ENCODE measurements at places on chromosomes 1 and 21. TPM values are rescaled to one million over a fixed set of nuclear protein-coding genes. Genes with fewer than 3 reads are reported as not detected.

GRCh38 chr1:180160357-180160756 lies 5.7 kb downstream of the QSOX1 start:
- ATAC-seq: no peak

DNA sequence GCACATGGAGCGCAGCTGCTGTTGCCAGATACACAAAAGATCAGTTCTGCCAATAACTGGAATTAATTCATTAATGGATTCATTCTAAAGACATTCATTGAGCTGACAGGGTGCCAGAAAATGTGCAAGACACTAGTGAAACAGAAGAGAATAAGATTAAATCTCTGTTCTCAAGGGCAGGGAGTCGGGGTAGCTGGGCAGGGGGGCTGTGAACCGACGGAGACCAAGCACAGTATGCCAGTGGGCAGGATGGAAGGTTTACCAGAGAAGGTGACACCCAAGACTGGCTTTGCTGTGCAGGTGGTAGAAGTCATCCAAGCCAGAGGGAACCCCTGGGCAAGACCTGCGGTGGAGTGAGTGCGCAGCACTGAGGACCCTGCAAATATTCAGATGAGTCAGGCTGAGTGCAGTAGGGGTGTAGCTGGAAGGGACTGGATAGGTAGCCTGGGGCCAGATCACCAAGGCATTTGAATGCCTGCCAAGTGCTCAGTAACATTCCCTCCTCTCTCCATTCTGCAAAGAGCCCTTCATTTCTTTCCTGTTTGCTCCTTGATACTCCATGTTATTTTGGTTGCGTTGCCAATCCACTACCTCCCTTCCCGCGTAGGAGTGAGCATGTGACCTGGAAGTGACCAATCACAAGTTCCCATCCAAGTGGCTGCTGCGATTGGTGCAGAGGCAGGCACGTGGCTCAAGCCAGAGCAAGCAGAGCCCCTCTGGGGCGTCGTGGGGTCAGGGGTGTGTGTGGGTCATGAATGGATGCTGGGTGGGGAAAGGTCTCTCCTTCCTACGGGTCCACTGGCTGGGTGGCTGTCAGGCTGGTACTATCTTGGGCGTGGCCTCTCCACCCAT lies 413.1 kb downstream of the PTPRU start:
- no peak for ATAC-seq

- ATAC-seq: no peak
These were observed 187.7 kb upstream of the USP24 start for GRCh38 chr1:55402671-55403464.

DNA sequence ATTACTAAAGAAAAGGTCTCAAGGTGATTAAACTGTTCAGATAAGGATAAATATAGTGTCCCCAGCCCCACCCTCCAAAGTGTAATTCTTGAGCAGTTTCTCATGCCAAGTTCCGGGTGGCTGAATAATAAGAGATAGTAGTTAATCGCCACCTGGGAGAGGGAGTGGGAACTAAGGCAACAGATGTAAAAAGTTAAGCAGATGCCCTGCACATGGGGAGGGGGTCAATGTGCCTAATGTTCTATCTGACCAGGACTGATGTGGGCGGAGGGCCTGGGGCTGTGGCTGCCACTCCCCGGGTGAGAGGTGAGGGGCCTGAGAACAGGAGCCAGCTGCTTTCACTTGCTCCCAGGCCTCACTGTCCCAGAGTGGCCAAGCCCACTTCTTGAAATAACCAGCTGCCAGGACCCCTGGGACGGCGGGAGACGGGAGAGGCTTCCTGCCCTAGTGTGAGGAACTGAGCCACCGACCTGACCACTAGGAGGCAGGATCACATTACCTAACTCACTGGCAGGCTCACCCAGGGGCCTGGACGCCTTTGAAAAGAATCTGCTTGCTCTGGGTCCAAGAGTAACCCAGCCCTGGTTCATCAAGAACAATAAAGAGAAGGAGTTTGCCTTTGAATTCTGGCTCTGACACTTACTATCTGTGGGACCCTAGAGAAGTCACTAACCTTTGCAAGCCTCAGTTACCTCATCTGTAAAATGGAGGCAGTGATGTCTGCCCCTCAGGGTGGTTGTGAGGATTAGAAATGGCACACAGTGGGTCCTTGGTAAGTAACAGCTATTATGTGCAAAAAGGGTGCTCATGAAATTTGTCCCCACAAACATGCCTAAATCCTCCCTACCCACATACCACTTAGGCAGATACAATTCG lies 179.2 kb downstream of the ATG4C start:
- ATAC-seq: no peak

DNA sequence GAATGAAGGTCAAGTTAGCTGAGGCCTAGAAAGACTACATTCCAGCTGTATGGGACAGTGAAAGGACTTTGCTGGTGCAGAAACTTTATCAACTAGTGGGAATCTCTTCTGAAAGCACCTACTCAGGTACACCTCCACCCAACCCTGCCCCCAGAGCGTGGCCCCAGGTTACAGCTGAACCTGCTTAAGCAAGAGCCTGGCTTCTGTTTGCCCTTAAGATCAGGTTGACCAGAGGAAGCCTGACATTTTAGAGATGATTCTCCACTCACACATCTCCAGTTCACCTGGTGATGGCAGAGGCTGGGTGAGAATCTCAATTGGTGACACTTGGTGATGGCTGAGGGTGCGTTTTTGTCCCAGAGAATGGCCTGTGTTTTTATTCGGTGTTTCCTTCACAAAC lies 24.0 kb downstream of the ELAPOR1 start:
- no peak for ATAC-seq

Gene KANK4
- total RNA-seq: 0.16 TPM

Gene GJA8
- not detected for total RNA-seq

Gene C1orf50
- total RNA-seq: 7.3 TPM
